Retina (tissue), 1 donor: ENCODE measurements at places on chromosomes 5 and 9.
A peak's percentile ranks its signal among the peaks of the same experiment; 100 is the strongest.

GRCh38 chr9:110908894-110909293, 129.4 kb downstream of the LPAR1 start:
- DNase-seq = no peak

DNA sequence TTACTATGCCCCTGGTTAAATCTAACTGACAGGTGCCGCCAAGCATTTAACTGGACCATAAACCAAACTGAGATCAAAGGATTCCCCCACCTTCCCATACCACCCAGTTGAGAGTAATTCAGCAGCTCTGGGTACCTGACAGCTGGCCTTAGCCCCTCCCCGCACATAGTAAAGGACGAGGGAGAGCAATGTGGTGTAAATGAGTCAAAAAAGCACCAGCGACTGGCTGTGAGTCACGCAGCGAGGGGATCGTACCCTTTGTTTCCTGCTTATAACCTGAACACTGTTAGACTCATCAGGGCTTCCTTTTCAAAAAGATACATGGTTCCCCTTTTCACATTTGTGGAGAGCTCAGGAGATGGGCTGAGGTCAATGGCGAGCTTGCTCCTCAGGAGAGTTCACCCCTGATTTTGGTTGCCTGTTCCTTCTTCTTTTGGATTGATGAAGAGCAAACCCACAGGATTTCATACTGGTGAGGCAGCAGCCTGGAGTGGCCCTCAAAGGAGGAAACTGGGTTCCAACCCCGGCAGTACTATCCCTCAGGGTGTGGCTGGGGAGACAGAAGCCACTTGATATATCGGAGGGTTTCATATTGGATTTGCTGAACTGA, 71.5 kb downstream of the ANKRD33B start:
- no peak for DNase-seq

DNA sequence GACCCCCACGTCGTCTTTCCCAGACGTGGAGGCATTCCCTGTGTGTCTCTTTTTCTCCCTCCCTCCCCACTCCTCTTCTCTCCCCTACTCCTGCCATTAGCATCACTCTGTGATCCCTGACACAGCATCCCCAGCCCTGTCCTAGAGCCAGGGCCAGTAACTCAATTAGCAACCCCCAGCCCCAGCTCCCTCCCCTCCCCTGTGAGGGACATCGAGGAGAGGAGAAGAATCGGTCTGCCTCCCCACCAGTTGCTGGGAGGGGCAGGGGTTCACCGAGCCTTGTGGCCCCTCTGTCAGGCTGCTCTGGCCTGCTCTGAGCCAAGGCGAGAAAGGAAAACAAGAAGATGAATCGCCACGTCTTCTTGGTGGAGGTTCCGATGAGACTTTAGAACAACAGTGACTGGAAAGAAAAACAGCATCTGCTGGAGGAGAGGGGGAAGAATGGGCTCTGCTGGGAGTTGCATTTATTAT, 123.1 kb downstream of the PAPPA start:
- DNase-seq = peak; percentile 28

GRCh38 chr9:4680750-4681149, 1.4 kb downstream of the CDC37L1 start:
- DNase-seq = no peak

- DNase-seq = no peak
Observed at GRCh38 chr5:115381911-115382662, 85.6 kb upstream of the CCDC112 start.

GRCh38 chr9:116821633-116822229, 134.6 kb downstream of the TRIM32 start:
- DNase-seq = no peak

- DNase-seq = no peak
Observed at GRCh38 chr5:66848749-66849641, 252.8 kb downstream of the MAST4 start.

DNA sequence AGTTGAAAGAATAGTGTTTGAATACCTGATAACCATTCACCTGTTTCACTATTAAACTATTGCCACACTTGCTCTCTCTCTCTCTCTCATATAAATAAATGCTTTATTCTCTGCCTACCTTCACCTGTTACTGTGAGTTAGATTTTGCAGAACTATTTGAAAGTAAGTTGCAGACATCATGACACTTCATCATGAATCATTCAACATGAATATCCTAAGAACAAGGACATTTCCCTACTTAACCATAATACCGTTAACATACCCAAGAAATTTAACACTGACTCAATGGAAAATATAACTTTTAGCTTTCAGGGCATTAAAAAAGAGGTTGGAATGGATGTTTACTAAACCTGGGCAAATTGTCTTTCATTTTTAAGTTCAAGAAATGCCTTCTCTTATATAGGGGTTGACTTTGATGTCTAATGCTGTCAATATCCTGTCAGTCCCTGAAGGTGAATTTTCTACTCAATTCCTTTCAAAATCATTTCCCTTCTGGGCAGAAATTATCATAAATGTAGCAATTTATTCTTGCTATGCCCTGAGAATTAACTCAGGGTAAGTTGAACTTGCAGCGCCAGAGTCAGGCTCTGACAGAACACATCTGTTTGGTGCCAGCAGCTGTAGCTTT, 582.6 kb upstream of the TLE4 start:
- DNase-seq = no peak

DNA sequence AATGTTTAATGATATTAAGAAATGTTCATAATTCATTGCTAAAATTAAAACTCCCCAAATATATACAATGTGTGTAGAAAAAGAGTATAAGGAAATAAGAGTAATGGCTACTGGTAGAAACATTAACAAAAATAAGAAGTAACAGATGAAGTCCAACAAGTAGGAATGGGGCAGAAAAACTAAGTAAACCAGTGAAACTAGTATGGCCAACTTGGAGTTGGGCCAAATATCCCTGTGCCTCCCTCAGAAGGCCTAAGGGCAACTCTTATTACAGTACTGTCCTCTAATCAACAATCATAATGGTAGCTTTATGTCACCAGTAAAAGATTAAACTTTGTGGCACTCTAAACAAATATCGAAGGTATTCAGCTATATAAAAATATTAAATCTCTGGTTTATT, 93.5 kb downstream of the SSBP2 start:
- no peak for DNase-seq

DNA sequence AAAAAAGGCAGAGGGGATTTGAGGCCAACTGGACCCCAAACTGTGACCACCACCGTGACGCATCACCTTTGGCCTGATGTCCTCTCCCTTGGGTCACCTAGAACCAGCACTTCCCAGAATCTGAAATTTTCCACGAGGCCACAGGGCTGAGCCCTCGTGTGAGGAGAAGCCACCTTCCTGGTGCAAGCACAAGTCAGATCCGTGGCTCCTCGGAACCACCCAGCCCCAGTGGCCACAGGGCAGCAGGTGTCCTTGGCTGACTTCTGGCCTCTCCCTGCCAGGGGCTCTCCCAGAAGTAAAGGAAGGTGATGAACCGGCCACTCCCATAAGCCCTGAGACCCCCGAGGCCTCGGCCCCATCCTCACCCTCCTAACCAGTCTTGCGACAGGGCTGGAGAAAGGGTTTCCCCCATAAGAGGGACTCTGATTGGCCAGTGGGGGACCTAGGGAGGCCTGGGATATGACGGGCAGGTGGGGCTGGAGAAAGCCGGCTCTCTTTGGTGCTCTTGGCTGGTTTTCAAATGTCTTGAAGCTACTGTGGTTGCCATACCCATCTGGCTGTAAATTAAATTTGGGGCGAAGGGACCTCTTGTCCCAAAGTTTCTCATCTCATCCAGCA, 20.9 kb upstream of the HMCN2 start:
- DNase-seq = no peak

DNA sequence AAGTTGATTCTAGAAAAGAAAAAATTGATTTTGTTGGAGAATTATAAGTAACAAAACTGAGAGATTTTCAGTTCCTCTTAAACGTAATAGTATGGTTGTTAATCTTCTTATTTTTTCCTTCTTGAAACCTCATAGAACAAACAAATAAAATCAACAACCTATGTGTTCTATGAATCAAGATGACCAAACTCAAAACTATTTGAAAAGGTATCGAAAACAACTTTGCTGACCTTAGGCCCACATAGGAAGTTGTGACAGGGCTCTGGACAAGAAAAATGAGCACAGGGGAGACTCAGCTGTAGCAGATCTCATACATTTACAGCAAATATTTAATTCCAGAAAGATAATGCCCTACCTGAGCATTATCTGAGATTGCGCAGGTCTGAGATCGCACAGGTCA, 169.4 kb upstream of the CCNH start:
- DNase-seq = no peak

DNA sequence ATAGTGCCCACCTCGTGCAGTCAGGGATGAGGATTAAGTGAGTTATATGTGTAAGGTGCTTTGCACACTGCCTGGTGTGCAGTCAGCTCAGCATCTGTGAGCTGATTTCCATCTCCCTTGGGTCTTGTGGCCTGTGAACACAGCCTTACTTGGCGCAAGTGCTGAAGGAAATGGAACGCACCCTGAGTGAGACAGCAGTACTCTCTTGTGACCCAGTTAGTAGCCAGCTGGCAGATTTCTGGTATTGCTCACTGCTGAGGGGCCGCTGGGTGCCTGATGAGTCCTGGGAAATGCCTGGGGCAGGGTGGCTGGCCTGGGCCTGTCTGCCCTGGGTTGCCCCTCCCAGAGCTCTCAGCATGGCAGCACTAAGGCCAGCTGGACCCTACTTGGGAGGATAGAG, 90.9 kb upstream of the BOD1 start:
- no peak for DNase-seq

- DNase-seq = no peak
Observed at GRCh38 chr9:10721301-10721700, 108.5 kb upstream of the PTPRD start.

DNA sequence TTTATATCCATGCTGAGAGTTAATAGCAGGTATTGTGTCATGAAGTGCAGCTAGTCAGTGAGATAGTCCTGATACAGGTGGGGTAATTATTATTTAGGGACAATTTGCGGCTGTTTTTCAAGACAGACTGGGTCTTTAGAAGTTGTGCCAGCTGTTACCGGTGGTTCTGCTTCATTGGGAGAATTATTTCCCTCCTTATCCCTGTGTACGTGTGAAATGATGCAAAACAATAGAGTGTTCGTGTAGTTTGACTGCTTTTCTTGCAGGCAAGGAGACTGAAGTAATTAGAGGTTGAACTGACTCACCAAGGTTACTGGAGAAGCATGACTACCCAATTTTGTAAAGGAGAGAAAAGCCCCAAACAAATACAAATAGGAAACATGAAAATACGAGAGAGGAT, 101.7 kb downstream of the ARRDC3 start:
- peak; percentile 12 for DNase-seq

GRCh38 chr9:9750719-9751118, 862.1 kb downstream of the PTPRD start:
- no peak for DNase-seq

- DNase-seq = no peak
Observed at GRCh38 chr5:32531885-32532520, 53.4 kb upstream of the SUB1 start.

DNA sequence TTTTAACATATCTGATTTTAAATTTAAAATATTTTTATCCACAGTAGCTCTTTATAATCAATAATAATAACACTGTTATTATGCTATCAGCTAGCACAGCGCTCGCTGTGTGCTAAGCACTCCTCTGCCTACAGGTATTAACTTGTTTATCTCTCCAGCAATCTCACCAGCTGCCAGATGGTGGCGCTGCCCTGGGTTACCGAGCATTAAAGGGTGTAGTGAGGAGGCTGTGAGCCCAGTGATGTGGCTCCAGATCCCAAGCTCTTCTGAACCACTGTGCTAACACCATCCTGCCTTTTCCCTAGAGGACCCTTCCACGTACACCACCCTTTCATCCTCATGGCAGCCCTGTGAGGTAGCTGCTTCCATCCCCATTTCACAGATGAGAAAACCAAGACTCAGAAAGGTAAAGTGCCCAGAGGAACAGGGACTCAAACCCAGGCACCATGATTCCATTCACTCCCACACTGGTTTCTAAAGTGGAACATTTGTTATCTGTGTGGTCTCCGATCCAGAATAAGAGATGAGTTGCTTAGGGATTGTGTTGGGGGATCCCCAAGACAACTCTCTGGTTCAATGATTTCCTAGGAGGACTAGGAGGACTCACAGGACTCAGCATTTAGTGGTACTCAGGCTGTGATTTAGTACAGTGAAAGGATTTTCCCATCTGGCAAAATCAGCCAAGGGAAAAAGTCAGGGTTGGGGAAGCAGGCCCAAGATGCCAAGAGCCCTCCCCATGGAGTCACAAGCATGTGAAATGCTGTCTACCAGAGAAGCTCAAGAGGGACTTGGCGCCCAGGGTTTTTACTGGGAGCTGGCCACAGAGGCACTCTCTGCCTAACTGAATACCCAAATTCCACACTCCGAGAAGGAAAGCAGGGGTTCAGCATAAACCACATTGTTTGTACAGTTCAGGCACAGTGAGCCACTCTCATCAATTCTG, 7.0 kb downstream of the IGFBPL1 start:
- DNase-seq = peak; percentile 19

DNA sequence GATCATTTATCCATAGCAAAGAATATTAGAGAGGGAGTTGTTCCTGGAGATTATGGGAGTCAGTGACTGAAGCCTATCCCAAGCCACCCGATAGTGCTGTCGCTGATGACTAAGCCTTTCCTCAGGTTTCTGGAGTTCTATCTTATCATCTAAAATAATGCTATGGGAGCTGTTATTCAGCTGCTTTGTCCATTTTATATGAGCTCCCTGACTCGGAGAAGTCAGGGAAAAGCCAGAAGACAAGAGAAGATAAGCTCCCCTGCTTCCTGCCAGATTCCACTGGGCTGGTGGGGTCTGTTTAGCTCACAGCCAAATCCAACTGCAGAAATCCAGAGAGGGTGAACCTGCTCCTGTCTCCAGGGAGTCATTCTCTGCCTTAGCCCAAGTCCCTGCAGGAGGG, 148.2 kb downstream of the DROSHA start:
- DNase-seq = no peak

DNA sequence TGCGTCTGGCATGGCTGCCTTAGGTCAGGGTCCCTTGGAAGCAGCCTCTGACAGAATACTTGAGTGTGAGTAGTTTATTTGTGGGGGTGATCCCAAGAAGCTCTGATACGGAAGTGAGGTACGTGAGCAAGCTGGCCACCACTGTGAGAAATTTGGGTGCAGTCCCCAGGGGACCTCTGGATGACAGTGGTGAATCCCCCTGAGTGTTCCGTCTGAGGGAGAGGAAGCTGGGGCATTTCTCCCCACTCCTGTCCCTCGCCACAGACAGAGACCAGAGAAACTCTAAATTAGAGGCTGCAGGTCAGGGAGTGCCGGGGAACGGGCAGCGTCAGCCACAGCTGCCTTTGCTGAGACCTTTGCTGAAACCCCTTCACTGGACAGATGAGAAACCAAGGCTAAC, 155.9 kb upstream of the COL5A1 start:
- no peak for DNase-seq

GRCh38 chr5:135545099-135545498, 9.3 kb upstream of the NEUROG1 start:
- DNase-seq = peak; percentile 52

GRCh38 chr9:86700629-86701028, 246.7 kb downstream of the GAS1 start:
- no peak for DNase-seq

DNA sequence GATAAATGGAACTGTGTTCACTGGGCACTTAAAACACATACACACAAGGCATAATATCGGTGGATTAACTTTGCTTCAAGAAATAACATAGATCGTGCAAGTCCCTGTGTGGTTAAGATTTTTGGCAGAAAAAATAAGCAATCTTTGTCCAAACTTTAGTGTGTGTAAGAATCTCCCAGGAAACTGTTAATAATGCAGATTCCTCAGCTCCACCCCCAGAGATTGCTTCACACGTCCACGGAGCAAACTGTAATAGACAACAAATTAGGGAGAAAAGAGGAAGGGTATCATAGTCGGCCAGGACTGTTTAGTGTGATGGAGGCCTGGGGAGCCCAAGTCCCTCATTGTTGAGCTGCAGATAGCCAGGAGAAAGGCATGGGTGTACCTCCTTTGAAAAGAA, 84.8 kb downstream of the PJA2 start:
- no peak for DNase-seq

- DNase-seq = no peak
Observed at GRCh38 chr5:146193285-146193684, 10.1 kb upstream of the RBM27 start.
